ENCODE measurements at places on chromosomes 5 and 9.

DNA sequence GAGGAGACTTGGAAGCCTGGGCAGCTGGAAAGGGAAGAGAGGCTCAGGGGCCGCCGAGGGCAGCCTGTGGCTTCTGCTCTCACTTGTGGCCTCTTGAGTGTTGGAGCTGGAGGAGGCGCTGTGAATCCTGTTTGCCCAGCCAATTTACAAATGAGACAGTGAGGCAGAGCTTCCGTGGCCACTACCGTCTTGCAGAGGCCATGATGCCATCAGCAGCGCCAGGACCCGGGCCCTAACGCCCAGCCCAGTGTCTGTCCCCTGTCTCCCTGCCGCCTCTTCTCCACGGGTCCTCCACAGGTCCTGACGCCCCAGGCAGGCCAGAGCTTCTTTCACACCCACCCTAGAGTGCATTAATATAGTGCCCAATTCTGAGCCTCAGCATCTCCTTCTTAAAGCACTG is 172.8 kb downstream of the GOLPH3 start:
- no peak for DNase-seq

DNA sequence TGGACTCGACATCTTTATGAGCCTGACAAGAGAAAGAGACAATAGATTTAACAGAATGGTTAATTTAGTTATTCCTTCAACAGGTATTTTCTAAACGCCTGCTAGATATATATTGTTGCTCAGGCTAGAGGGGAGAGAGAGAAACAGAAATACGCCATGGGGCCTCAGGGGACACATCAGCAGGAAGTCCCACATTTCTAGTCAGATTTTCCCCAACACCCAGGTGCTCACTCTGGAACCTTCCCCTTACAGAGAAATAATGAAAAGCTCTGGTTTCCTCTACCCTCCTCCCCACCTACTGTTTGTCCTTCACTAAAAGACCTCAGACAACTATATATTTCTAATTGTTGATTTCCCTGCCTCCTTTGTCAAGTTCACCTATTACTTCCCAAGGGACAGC is 130.3 kb upstream of the TBC1D2 start:
- DNase-seq: no peak

- DNase-seq: no peak
Measured at GRCh38 chr9:73775757-73776156, 624.1 kb downstream of the ANXA1 start.

GRCh38 chr5:142827934-142828576 is 57.9 kb downstream of the ARHGAP26 start:
- DNase-seq: no peak

- no peak for DNase-seq
Measured at GRCh38 chr5:74618106-74618505, 22.4 kb downstream of the ENC1 start.

DNA sequence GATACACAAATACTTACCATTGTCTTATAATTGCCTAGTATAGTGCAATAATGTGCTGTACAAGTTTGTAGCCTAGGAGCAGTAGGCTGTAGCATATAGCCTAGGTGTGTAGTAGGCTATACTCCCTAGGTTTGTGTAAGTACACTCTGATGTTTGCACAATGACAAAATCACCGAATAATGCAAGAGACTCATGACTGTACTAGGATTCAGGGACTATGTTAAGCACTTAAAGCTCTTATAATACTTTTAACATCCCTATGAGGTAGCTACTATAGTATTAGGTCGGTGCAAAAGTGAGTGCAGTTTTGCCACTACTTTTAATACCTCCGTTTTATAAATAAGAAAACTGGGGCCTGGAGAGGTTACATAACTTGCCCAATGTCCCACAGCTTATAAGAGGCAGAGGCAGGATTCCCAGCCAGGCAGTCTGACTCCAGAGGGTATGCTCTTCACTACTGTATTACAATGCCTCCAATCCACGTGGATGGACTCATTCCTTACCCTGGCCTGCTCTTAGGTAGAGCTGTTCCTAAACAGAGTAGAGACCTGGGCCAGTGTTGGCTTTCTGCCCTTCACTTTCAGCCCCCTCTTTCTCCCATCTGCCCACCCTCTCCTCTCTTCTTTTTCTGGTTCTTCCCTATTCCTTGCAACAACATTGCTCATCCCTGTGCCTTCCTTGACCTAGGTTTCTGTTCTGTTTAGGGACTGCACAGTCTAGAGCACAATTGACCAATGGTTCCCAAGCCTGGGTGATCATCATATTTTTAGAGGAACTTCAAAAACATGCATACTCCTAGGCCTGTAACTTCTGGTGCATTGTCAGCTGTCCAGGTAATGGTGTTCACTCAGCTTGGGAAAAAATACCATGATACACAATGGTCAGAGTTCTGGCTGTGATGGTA is 114.0 kb downstream of the CARTPT start:
- DNase-seq: no peak

GRCh38 chr9:88544245-88544644 is 9.3 kb downstream of the NXNL2 start:
- DNase-seq: peak; percentile 75

GRCh38 chr9:131335368-131335755 is 45.8 kb downstream of the PLPP7 start:
- DNase-seq: no peak

DNA sequence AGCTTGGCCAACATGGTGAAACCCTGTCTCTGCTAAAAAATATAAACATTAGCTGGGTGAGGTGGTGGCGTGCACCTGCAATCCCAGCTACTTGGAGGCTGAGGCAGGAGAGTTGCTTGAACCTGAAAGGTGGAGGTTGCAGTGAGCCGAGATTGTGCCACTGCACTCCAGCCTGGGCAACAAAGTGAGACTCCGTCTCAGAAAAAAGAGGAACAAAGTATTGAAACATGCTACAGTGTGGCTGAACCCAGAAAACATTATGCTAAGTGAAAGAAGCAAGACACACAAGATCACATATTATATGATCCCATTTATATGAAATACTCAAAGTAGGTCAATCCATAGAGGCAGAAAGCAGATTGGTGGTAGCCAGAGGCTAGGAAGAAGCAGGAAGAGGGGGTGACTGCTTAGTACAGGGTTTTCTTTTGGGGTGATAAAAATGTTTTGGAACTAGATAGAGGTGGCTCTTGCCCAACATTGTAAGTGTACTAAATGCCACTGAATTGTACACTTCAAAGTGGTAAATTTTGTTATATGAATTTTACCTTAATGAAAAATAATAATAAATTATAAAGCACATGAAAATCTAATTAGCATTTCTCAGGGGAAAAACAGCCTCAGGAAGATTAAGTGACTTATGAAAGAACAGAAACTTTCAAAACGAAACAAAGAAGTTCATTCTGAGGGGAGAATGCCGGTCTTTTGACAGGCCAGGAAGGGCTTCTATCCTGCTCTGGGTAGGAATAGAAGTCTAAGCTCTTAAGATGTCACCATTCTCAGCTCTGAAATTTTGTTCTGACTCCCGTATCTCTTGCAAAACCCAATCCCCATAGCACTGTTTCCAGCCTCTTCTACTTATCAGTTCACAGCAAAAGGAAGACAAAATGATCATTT is 161.1 kb upstream of the TBCA start:
- DNase-seq: no peak

DNA sequence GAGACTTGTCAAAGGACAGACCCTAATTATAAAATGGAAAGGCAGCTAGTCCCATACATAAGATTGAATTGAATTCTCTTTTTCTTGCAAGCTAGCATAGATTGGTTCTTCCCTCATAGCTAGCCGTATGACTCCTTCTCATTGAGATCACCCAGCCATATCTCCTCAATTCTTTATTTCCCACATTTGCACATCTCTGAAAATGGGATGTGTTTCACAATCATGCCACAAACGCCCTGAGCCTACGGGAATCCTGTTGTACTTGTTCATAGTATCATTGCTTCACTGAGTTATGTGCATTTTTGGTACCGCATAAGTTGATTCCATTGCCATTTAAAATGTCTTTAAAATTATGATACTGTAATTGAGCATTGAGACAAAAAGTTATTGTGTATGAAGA is 90.5 kb downstream of the PCSK1 start:
- peak; percentile 41 for DNase-seq

GRCh38 chr5:97388794-97389193 is 205.7 kb upstream of the RIOK2 start:
- DNase-seq: no peak

DNA sequence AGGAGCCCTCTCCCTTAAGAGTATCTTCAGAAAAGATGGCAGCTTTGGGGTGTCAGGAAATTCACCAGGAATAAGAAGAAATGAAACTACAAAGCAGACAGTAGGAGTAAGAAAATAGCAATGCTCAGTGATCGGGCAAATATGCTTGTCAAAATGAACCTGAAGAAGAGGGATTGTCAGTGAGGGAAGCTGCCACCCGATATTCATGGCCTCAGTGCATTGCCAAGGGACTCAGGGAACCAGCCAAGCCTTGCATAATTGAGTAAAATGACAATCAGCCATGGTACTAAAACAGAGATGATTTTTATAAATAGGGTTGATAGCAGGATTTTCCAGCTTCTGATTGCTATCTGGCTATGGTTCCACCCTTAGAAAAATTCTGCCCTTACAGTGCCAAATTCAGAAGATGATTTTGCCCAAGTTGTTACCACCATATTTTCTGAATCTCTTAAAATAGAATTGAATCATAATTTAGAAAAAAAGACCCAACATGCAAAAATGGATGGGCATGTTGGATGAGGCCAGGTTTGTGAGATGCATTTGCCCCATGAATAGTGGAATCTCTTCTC is 274.0 kb downstream of the NTRK2 start:
- DNase-seq: no peak

GRCh38 chr5:101278917-101279316 is 375.8 kb upstream of the ST8SIA4 start:
- DNase-seq: no peak

DNA sequence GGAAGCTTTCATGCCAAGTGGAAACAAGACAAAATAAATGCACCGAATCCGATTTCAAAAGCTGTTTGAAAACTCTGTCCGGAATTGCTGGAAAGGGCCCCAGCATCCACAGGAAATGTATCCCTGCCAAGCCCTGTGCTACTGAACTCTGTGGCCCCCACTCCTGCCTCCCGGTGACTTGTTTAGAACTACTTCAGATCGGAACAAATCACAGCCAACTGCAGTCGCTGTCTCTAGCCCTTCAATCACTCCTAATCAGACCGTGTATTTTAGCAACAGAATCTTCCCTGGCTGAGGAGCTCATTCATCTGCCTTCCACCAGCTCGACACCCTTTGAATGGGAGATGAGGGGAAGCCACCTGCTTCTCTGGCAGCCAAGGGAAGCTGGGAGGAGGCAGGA is 94.1 kb downstream of the KCNIP1 start:
- DNase-seq: peak; percentile 15

GRCh38 chr5:20158006-20158405 is 170.0 kb upstream of the CDH18 start:
- no peak for DNase-seq

DNA sequence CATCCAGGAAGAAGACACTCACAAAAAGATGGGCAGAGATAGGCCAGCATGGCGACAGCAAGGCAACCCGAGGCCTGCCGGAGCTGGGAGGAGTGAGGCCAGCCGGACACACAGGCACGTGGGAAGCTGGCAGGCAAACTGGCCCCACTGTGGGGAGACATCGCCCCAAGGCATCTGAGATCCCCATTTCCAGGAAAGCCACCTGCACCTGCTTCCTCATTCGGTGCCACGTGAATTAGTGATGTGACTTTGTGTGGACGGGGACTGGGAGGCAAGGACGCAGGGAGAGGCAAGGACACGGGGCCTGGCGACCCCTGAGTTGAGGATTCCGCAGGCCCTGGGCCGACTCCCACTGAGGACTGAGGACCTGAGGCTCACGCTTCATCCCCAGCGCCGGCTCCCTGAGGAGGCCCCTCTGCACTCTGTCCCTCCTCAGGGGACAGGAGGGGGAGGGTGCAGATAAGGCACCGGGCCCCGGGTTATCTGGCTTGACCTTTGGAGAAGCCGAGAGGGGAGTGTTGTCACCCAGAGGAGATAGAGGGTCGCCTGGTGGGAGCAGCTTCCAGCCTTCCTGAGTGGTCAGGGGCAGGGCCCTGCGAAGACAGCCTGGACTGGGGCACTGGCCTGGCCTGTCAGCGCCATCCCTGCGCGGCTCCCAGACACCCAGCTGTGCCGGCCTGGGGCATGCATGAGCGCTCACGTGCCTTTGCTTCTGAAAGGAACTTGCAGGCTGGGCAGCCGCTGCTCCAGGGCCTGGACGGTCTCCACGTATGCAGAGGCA is 39.7 kb downstream of the NDUFS6 start:
- DNase-seq: peak; percentile 1

DNA sequence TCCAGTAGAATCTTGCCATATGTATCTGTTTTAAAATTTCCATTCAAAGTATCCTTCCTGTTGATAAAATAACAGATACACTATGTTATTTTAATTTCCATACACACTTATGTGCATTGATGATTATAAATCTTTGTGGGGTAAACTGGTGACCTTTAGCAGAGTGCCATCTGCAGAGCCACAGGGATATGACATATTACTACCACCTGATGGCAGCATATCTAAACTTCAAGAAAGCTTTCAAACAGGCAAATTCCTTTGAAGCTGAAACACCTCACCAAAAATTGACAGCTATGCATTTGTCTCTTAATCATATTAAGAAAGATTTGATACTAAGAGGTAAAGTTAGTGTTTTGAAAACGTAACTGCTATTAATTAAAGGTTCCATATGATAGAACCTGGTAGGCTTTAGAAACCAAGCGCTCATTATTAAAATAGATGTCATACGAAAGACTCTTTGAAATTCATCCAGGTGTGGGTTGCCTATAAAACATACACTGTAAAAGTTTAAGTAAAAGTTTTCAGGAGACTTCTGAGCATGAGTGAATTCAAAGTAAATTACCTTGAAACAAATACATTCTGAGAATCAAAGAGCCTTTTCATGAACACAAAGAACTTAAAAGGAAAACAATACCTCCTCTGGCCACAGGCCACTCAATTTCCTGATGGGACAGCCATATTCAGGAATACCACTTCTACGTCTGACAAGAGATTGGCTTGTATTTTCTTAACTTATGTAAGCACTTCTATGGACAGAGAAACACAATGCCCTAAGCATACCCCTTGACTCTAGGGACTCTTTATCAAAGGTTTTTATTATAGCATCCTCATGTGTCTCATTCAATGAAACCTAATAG is 93.3 kb downstream of the KIAA0825 start:
- DNase-seq: peak; percentile 57

- DNase-seq: peak; percentile 92
Measured at GRCh38 chr9:108150736-108151586, 661.4 kb upstream of the KLF4 start.

- no peak for DNase-seq
Measured at GRCh38 chr9:13141629-13142028, 137.9 kb downstream of the MPDZ start.

DNA sequence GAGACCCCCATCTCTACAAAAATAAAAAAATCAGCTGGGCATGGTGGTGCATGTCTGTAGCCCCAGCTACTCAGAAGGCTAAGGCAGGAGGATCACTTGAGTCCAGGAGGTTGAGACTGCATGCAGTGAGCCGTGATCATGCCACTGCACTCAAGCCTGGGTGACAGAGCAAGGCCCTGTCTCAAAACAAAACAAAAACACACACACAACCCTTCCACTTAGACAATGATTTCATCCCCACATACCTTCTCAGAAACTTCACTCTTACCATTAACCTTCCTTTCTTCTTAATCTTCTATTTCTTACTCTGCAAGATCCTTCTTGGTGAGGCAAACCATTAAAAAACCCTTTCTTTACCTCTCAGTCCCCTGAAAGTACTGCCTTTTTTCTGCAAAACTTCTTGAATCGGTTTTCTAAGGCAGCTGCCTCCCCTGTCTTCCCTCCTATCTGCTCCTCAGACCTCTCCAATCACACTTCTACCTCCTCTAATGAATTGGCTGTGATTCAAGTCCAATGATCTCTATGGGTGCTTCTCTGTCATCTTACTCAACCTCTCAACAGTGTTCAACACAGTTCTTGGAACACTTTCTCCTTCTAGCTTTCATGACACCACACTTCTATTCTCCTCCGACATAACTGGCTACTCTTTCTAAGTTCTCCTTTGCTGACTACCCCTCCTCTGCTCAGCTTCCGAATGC is 47.3 kb downstream of the PFDN1 start:
- DNase-seq: no peak

All from fibroblast of pulmonary artery (primary cell).